ENCODE measurements at places on chromosomes 5 and 9.

GRCh38 chr9:38107811-38108304, 38.8 kb upstream of the SHB start:
- H3K4me3 ChIP-seq = no peak overlapping the region
- H3K36me3 ChIP-seq = no peaks in the 10 kb centered on the region
- H3K27ac ChIP-seq = no peak overlapping the region
- H3K4me1 ChIP-seq = no peaks in the 10 kb centered on the region

- H3K4me1 ChIP-seq = no peaks in the 10 kb centered on the region
- H3K27me3 ChIP-seq = no peaks in the 10 kb centered on the region
- no peaks in the 10 kb centered on the region for H3K36me3 ChIP-seq
- H3K4me3 ChIP-seq = no peak overlapping the region
Observed at GRCh38 chr9:127927988-127928675, 2.4 kb downstream of the PIP5KL1 start.

DNA sequence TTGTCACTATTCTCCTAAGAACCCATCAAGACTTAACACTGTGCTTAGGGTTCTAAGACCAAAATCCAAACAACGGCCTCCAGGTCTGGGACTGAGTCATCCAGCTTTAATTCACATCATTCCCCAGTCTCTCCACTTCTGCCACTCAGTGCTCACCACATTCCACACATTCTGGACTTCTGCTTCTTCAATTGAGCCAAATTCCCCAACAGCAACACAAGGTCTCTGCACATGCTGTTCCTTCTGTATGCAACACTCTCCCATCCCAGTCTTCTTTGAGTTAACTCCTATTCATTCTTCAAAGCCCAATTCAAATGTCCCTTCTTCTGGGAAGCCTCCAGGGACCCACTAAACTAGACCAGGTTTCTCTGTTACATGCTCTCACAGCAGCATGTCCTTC, 97.8 kb downstream of the GPR21 start:
- no peaks in the 10 kb centered on the region for H3K27me3 ChIP-seq
- H3K27ac ChIP-seq = no peak overlapping the region
- H3K36me3 ChIP-seq = no peaks in the 10 kb centered on the region
- H3K4me3 ChIP-seq = no peak overlapping the region
- H3K4me1 ChIP-seq = no peaks in the 10 kb centered on the region
- DNase-seq = no peak

DNA sequence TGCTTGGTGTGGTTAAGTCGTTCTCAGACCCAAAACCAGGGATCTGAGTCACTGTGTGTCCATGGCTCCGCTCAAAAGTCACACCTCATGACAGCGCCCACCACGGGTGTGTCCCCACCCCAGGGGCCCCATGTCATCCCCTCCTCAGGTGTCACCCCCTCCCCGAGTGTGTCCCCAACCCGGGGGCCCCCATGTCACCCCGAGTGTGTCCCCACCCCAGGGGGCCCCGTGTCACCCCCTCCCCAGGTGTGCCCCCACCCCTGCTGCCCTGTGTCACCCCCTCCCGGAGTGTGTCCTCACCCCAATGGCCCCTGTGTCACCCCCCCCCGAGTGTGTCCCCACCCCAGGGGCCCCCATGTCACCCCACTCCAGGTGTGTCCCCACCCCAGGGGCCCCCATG, 5.1 kb downstream of the LRRC14B start:
- H3K36me3 ChIP-seq = peaks cover 5% of the 10 kb centered on the region

DNA sequence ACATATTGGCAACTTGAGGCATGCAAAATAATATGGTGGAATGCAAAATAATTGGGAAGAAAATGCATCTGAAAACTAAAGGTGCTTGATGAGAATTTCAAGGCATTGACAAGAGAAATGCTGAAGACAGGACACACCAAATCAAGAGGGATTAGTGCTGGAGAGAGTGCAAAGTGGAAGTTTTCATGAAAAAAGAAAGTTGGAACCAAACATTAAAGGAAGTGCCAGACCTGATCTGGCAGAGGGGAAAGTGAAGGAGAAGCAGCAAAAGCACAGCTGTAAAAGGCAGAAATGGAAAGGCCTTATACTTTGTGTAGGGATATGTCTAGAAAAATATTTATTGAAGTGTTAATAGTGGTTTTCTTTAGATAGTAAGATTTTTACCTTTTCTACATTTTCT, 35.3 kb upstream of the FYB1 start:
- DNase-seq = no peak
- H3K27ac ChIP-seq = no peak overlapping the region
- no peaks in the 10 kb centered on the region for H3K27me3 ChIP-seq
- no peaks in the 10 kb centered on the region for H3K4me1 ChIP-seq
- H3K36me3 ChIP-seq = no peaks in the 10 kb centered on the region

GRCh38 chr5:80109646-80110478, 74.7 kb downstream of the THBS4 start:
- H3K4me1 ChIP-seq = peaks cover 2% of the 10 kb centered on the region
- H3K27ac ChIP-seq = no peak overlapping the region
- H3K36me3 ChIP-seq = no peaks in the 10 kb centered on the region
- no peak overlapping the region for H3K4me3 ChIP-seq

Measured in ascending aorta (tissue), 2 donors.